ENCODE measurements at places on chromosomes 2 and 18.
A peak's percentile ranks its signal among the peaks of the same experiment; 100 is the strongest.

DNA sequence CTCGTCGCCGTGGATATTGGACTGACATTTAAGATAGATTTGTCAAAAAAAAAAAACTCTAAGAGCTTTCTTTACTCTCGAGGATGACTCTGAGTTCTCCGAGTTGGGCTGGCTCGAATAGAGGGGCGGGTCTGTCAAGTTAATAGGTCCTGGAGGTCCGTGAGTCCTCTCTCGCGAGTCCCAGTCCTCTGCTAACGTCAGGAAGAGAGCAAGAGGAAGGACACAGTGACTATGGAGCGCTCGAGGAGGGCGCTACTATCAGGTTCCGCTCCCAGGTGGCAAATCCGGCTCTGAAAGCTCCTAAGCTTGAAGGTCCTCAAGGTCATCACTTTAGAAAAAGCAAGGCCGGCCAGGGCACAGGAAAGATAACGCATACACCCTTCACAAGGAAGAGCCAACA, 404 bp upstream of the AKAIN1 start:
- DNase-seq: no peak

- DNase-seq: no peak
These were observed 301.8 kb upstream of the GALNT5 start for GRCh38 chr2:156955701-156956100.

GRCh38 chr2:168350380-168350779, 103.0 kb upstream of the STK39 start:
- no peak for DNase-seq

DNA sequence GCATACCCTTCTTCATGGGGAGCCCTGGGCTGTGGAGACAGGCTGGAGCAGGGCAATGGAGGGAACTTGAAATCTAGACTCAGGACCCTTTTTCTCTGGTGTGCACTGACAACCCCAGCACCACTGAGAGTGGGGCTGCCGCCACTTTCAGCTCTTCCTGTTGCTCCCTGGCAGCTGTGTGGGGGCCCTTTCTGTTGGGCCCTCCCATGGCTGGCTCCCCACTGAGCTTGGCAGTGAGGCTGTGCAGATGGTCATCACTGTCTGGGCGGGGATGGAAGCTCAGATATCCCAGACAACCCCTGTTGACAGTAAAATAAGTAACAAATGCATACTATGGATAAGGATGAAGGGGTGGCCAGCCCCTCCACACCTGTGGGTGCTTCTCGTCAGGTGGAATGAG, 6.7 kb downstream of the MYO7B start:
- DNase-seq: no peak

DNA sequence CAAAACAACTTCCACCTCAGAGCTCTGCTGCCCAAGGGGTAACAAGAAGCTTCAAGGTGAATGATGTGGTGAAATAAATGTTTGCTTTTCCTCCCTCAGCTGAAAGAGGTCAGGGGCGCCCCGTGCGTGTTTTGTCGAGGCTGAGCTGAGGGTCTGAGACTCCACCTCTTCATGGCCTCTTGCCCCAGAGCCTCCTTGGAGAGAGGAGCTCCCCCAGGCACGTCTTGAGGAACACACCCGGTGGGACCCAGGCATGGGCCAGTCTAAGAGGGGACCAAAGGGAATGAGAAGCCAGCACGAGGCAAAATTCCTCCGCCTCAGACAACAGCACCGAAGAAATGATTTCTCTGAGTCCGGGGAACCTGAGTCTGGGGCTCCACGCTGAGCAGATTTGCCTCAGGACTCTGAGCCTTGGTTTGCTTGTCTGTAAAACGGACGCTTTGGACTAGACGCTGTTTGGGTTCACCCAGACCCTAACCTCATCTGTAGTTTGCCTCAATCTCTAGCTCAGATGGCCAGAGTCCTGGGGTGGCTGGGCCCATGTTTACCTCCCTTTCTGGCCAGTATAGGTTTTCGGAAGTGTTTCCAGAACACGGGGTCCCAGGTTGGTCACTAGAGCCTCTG, 56.4 kb upstream of the ODC1 start:
- DNase-seq: no peak

- DNase-seq: no peak
These were observed 147.3 kb downstream of the GREB1L start for GRCh38 chr18:21389283-21389682.

DNA sequence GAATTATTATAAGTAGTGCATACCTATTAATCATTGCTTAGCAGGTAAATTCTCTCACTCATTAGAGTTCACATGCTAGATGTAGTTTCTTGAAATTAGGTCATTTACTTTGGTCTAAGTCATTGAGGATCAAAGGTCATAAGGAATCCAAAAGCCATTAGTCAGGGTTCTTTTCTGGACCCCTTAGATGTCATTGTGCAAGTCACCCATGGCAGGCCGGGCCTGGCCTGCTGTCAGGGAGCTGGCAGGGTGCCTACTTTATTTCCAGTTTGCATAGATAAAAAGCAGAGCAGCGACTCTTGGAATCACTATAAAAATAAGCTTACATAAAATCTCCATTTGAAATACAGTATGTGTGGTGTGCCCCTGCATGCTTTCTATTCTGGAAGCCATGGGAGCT, 91.3 kb downstream of the MEIS1 start:
- DNase-seq: no peak

- no peak for DNase-seq
These were observed 94.2 kb downstream of the FTCDNL1 start for GRCh38 chr2:199756743-199757142.

DNA sequence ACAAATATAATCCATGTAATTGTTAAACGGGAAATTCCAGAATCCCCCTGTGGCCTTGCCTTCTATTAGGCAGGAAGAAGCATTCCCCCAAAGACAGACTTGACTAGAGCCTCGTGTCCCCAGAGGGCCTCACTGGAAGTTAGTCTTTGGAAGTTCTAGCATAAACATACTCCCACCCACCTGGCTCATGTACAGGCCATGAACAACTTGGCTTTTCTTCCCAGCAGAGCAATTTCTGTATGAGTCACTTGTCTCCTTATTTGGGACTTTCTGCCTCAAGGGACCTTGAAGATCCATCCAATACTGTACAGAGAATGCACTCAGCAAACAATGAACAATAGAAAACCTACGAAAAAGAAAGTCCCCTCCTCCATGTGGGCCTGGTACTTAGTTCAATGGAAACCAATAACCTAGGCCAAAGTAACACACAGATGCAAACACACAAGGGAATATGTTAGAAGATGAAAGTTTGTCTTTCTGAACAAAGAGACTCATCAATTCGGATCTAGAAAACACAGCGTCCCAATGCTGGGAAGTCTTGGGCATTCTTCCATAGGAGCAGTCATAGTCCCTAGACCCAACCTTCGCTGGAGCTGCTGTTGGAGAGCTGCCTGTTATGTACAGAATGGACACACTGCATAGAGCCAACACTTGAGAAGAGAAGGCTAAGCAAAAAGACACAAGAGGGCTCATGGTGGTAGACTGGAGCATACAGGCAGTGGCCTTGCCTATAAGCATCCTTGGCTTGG, 303.5 kb downstream of the HRH4 start:
- DNase-seq: no peak

DNA sequence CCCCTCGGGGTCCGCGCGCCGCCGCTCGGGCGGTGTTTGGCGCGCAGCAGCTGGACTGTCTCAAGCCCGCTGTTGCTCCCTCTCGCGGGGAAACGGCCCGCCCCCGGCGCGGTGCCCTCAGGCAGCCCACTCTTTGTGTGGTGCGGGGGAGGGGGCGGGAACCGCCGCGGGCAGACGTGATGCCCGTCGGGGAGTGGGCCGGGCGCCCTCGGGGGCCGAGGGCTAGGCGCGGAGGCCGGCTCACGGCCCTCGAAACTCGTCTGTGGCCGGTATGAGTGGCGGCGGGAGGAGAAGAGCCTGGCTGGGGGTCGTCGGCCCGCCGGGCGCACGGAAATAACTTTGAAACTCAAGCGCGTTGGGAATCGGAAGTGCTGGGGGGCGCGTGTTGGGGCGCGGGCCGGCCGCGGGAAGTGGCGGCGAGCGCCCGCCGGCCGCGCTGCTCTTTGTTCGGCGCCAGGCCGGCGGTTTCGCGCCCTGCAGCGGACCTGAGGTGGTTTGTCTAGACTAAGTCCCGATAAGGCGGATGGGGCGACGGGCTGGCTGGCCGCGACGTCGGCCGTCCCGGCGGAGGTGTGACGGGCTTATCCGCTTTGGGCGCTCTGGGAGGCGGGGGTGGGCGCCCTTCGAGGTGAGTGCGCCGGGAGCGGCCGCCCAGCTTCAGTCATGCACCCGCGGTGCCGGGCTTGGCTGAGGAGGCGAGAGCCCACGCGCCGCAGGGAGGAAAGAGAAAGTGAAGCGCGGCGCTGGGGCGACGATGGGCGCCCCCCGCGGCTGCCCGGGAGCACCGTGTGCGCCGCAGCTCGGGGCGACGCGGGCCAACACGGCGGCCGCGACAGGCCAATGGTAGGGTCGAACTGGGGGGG, 679 bp downstream of the PTMA start:
- DNase-seq: peak; percentile 82

DNA sequence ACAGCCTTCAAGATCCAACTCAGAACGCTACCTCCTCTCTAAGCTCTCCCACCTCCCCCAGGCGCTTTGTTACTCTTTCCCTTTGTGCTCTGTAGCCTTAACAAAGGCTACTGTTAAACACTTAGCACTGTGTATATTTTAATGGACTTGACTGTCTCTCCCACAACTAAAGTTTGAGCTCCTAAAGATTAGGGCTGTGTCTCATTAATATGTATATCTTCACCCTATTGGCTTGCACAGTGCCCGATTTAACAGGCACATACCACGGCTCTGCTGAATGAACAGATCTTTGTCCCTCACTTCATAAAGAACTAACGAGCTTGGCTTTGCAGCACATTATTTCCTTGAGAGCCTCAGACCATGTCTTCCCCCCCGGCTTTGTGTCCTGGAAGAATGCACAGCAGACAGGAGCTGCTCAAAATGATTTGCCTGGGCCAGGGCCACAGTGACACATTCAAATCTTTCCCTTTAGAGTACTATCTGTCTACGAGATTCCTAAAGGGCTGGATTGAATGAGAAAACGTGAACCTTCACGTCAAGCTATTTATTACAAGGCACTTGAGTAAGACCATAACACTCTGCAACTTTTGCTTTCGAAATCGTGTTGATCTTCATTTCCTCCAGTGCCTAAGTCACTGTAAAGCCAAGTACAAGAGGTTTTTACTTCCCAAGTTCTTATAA, 22.1 kb downstream of the ABHD3 start:
- peak; percentile 43 for DNase-seq

DNA sequence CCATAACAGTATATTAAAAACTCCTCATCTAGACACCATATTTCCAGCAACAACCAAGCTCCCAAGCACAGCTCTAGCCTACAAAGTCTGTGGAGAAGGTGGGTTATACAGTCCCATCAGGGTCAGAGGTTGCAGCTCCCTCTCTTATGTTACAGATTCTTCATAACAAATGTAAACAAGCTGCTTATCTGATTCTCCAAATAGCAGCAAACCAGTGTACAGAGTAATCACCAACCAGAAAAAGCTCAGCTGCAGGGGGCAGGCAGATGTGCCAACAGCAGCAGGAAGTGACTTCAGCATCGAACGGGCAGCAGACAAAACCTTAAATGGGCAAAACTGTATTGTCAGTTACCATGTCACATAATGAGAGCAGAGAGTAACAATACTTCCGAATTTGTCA, 52.9 kb upstream of the NABP1 start:
- DNase-seq: no peak

- DNase-seq: no peak
These were observed 201.6 kb downstream of the TRIB2 start for GRCh38 chr2:12918138-12918834.

DNA sequence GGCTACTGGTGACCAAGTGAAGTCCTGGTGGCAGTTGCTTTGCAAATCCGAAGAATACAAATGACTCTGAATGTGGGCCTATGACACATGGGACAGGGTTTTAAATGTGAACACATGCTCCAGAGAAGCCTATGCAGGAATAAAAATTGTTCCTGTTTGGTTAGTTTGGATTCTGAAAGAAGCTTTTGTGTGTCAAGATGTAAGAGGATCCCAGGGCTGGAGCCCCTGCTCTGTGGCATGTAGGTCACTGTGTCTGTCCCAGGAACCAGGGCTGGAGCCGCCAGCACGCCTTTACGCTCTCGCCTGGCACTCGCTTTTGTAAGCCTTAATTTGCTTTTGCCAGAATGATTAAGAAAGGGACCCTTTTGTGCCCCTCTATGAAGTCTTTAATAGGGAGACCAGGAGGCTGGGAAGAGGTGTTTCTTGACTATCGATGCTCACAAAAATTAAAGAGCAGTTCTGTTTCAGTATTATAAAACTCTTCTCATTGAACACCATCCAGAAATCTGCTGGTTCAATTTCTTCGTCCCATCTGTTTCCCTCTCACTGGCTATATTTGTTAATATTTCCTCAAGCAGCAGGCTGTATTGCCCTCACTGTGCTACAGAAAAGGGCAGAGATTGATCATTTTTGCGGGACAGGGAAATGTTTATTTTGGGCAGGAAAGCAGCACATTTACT, 532.7 kb upstream of the POU3F3 start:
- DNase-seq: no peak

- DNase-seq: no peak
These were observed 84.0 kb downstream of the LYPD6B start for GRCh38 chr2:149122516-149122915.

GRCh38 chr2:128490881-128491691, 172.4 kb upstream of the HS6ST1 start:
- DNase-seq: peak; percentile 15

DNA sequence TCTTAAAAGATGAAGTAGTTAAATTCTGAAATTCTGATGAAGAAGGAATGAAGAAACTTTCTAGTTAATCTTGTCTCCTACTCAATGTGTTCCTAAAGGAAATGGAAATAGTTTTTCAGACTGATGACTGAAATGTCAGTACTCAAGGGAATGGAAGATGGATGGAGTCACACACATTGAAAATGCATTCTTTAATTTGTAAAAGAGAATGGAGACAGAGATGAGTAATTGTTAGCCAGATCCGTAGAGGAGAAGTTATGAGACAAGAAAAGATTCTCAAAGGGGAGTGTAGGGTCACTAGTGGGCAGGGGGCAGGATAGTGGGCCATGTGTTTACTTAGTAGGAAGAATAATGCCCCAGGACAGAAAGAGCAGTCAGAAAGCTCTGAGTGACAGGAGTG, 13.3 kb downstream of the ZSWIM2 start:
- no peak for DNase-seq

DNA sequence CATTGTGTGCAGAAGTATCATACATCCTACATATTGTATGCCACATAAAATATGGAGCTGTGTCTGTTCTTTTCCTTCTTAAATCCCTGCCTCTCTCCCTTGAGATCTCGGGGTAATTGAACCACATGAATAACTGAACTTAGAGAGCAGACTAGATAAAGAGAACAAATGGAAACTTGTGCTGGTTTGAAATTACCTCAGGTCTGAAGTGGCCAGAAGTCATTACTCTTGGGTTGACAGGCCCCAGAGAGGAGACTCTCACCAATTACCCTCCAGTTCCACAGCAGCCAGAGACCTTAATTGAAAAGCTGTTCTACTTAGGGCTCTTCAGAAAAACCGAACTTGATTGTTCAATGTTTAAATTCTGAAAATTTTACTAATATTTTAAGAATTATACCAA, 5.0 kb upstream of the ADAM17 start:
- no peak for DNase-seq

DNA sequence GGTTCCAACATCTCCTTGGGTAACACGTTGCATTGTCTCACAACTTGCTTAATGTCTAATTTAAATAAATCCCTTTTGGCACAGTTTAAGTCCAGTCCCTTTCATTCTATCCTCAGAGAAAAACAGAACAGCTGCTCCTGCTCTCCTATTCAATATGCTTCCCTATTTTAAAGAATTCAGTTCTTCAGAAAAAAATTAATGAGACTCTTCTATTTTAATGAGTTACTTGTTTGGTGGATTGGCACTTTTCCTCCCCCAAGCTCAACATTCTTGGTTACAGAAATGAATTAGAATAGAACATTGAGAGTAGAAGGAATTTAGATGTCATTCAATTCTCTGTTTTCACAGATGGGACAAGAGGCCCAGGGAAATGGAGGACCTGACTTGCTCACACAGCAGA, 116.9 kb upstream of the ATP8B1 start:
- DNase-seq: no peak
